ENCODE measurements at places on chromosomes 16 and 17. TPM values are rescaled to one million over a fixed set of nuclear protein-coding genes. Genes with fewer than 3 reads are reported as not detected.

- peak; percentile 74 for DNase-seq
These were observed 33.2 kb downstream of the CYTH1 start for GRCh38 chr17:78748730-78749317.

- no peak for DNase-seq
These were observed 171.8 kb upstream of the CACNG5 start for GRCh38 chr17:66663041-66663606.

GRCh38 chr17:64443086-64443760 lies 5.7 kb upstream of the MILR1 start:
- no peak for DNase-seq

DNA sequence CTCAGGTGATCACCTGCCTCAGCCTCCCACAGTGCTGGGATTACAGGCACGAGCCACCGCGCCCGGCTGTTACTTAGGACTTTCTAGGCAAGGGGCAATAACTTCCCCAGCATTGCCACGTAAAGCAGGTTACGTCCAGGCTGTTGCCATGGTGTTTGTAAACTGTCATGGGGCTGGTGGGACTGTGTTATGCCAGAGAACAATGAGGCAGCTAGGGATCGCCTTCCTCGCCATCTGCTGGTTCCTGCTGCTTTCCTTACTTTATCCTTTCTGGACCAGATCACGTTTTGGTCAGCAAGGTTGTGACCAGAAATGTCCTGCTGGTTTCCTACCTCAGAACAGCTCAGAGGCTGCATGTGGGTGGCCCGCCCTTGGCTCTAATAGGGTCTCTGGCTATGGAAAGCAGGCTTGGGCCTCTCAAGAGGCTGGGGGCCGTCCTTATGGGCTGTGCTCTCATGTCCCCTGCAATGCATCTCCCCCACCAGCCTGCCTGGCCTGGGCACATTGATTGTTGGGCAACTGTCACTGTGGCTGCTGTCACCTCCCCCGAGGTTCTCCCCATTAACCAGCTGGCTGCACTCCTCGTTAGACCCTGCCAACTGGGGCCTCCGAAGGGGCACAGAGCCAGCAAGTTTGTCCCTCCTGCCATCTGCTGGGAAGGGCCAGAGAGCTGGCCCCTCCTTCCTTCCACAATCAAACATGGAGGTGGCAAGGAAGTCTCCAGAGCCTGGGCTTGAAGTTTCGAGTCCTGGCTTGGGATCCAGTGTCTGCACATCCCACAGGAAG lies 28.2 kb upstream of the ZC3H18 start:
- DNase-seq = no peak

Gene ARSG
- total RNA-seq = 3.1 TPM

DNA sequence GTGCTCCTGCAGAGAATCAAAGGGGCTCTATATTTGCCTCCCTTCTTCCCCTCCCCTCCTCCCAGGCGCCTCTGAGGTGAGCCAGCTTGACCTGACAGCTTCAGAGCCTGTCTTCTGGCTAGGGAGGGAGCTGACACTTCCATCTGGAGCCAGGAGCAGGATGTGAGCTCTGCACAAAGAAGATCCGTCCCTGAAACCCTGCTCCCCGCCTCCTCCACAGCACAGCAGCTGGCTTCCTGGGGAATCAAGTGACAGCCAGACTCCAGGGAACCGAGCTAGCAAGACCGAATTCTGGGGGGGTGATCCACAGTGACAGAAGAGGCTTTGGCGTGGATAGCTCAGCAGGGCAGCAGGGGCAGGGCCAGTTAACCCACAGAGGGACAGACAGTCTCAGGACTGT lies 37.2 kb downstream of the CCDC182 start:
- DNase-seq = no peak

Gene CTRB2
- total RNA-seq = not detected

DNA sequence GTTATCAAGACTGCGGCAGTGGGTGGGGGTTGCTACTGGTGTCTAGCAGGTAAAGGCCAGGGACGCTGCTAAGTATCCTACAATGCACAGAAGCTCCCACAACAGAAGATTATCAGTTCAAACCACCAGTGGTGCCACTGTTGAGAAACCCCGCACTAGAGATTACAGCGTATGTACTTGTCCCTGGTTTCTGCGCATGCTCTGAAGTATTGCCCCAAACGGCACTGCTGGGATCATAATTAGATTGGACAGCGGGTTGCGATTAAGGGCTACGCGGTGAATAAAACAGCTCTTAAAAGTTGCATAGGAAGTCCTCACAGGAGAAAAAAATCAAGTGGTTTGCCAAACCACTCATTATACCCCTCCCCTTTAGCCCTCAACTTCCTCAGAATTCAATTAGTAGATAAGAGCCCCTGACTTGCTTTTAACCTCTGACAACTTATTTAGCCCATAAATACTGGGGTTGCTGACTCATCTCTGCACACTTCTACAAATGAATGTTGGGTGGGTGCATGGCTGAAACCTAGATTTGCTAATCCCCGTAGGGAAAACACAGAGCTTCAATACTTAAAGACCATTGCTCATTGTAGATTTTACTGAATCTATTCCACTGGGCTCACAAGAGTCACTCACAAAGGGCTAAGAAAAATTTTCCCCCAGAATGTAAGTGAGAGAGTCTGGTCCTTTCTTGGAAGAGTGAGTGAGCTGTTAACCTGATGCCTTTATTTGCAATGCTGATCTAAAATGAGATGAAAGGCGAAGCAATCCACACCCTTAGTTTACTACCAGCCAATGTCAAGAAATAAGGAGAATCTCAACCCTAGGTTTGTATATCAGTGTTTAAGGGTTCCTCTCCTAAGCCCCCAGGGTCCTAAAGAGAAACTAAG lies 91.8 kb downstream of the RGS9 start:
- DNase-seq = no peak

Gene TMC7
- 0.67 TPM for total RNA-seq

GRCh38 chr16:79850348-79850747 lies 249.8 kb upstream of the MAF start:
- DNase-seq = no peak

- DNase-seq = no peak
These were observed 2.0 kb downstream of the YWHAE start for GRCh38 chr17:1398028-1398427.

DNA sequence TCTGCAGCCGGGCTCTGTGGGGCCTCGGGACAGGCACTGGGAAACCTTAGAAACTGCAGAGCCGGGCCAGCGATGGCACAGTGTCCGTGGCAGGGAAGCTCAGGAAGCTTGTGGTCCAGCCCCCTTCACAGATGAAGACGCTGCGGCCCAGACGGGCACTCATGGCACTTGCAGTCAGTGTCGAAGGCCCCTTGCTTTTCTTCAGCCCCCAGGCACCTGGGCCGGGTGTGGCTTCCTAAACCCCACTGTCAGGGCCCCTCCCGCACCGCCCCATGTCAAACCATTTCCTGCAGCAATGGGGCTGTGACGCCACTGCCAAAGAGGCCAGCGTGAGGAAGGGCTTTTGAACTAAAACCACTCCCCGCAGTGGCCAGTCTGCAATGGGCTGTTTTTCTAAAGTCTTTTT lies 164.0 kb downstream of the LAT start:
- peak; percentile 74 for DNase-seq

DNA sequence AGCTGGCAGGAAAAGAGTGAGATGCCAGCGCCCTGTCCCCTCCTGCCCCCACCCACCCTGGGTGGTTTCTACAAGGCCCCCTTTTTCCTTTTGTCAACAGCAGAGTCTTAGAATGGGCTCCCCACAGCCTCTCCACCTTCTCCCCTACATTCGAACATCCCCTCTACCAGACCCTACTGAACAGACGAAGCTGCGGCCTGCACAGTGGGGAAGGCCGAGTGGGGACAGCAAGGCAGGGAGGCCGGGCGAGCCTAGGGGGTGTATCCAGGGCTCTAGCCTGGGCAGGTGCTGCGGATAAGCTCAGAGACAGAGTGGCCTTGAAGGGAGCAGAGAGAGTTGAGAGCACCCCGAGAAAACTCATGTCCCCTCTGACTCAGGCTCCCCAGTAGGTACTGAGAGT lies 7.4 kb downstream of the ZACN start:
- DNase-seq = no peak

DNA sequence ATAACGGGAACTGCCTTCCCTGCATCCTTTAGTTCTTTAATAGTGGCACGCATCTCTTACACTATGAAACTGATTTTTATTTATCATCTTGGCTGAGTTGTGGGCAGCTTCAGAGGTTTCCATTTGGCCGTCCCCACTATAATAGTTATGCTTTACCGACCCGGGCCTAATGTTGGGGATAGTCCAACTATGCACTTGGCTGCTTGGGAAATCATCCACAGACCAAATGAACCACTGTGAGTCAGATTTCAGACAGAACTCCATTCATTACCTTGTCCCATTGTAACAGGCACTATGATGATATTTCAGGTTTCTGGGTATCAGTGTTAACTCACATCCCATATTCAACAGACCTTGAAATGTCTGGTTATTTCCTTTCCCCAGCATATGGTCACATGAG lies 6.1 kb upstream of the SLFN5 start:
- DNase-seq = no peak

- DNase-seq = no peak
These were observed 1.2 kb downstream of the LAT start for GRCh38 chr16:28986046-28986445.

Gene CLEC18B
- total RNA-seq = 0.32 TPM

Gene MT2A
- 87.9 TPM for total RNA-seq

Gene PRR35
- not detected for total RNA-seq

GRCh38 chr17:45742251-45742650 lies 41.9 kb upstream of the CRHR1 start:
- DNase-seq = no peak

GRCh38 chr17:80970762-80971703 lies 20.6 kb upstream of the CHMP6 start:
- DNase-seq = no peak

Gene FOXL1
- 0.75 TPM for total RNA-seq

- no peak for DNase-seq
These were observed 6.9 kb upstream of the GJD3 start for GRCh38 chr17:40371261-40371929.

Gene PABPN1L
- total RNA-seq = not detected

GRCh38 chr17:74892013-74892841 lies 1.2 kb downstream of the FADS6 start:
- DNase-seq = no peak

- DNase-seq = no peak
These were observed 209.4 kb downstream of the SEC14L1 start for GRCh38 chr17:77349976-77350830.

DNA sequence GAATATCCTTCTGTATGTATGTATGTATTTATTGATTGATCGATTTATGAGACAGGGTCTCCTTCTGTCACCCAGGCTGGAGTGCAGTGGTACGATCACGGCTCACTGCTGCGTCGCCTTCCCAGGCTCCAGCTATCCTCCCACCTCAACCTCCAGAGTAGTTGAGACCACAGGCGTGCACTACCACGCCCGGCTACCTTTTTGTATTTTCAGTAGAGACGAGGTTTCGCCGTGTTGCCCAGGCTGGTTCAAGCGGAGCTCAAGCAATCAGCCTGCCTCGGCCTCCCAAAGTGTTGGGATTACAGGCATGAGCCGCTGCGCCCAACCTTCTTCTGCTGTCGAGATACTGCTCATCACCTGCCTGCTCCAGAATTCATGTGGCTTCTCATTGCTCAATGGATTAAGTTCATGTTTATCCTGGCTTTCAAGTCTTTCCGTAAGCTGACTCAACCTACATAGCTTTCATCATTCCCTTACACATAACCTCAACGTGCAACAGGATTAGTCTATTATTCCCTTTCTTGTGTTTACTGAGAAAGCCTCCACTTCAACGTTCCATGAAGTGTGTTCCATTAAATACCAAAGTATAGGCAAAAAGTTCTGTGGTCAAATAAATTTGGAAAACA lies 13.6 kb downstream of the TAC4 start:
- DNase-seq = no peak

Gene ZFHX3
- 8.3 TPM for total RNA-seq

Gene GAS2L2
- 0.11 TPM for total RNA-seq

Gene FNDC8
- not detected for total RNA-seq

Gene HSPB9
- 0.11 TPM for total RNA-seq
